Naive thymus-derived CD8-positive, alpha-beta T cell (primary cell): ENCODE measurements at places on chromosomes 4 and X.

DNA sequence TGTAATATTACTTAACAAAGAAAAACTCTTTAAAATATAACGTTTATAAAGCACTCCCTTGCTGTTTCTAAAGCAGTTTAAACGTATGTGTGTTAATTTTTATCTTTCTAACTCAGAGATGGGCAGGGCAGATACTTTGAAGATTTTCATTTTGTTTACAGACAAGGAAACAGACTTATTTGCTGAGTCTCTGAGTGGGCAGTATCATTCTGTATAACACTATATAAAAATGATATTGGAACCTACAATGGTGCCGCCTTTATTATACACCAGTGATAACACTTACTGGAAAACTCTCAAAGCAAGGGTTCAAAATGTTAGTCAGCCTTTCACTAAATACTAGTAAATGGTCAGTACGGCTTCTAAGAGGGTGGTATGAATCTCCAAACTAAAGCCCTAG lies 193.4 kb downstream of the NR3C2 start:
- peaks cover 7% of the 10 kb centered on the region for H3K36me3 ChIP-seq
- H3K4me1 ChIP-seq = peaks cover 56% of the 10 kb centered on the region
- H3K27ac ChIP-seq = no peak overlapping the region
- no peak for DNase-seq

- peaks cover 2% of the 10 kb centered on the region for H3K27me3 ChIP-seq
- DNase-seq = no peak
- no peaks in the 10 kb centered on the region for H3K4me1 ChIP-seq
- no peak overlapping the region for H3K27ac ChIP-seq
- no peak overlapping the region for H3K4me3 ChIP-seq
- no peaks in the 10 kb centered on the region for H3K36me3 ChIP-seq
Observed at GRCh38 chr4:140937866-140938265, 181.7 kb upstream of the TBC1D9 start.

GRCh38 chr4:8915201-8916200 lies 43.9 kb upstream of the HMX1 start:
- H3K27me3 ChIP-seq = peaks cover 3% of the 10 kb centered on the region
- no peak overlapping the region for H3K27ac ChIP-seq
- H3K36me3 ChIP-seq = no peaks in the 10 kb centered on the region
- no peaks in the 10 kb centered on the region for H3K4me1 ChIP-seq
- no peak for DNase-seq

- no peak for DNase-seq
- peaks cover 4% of the 10 kb centered on the region for H3K4me1 ChIP-seq
- no peaks in the 10 kb centered on the region for H3K27me3 ChIP-seq
- H3K27ac ChIP-seq = no peak overlapping the region
- no peak overlapping the region for H3K4me3 ChIP-seq
Observed at GRCh38 chrX:22015139-22015750, 16.9 kb upstream of the PHEX start.

- peaks cover 47% of the 10 kb centered on the region for H3K36me3 ChIP-seq
- H3K27ac ChIP-seq = no peak overlapping the region
- no peak overlapping the region for H3K4me3 ChIP-seq
- H3K4me1 ChIP-seq = no peaks in the 10 kb centered on the region
- no peaks in the 10 kb centered on the region for H3K27me3 ChIP-seq
Observed at GRCh38 chr4:39104255-39104654, 42.2 kb downstream of the KLHL5 start.

DNA sequence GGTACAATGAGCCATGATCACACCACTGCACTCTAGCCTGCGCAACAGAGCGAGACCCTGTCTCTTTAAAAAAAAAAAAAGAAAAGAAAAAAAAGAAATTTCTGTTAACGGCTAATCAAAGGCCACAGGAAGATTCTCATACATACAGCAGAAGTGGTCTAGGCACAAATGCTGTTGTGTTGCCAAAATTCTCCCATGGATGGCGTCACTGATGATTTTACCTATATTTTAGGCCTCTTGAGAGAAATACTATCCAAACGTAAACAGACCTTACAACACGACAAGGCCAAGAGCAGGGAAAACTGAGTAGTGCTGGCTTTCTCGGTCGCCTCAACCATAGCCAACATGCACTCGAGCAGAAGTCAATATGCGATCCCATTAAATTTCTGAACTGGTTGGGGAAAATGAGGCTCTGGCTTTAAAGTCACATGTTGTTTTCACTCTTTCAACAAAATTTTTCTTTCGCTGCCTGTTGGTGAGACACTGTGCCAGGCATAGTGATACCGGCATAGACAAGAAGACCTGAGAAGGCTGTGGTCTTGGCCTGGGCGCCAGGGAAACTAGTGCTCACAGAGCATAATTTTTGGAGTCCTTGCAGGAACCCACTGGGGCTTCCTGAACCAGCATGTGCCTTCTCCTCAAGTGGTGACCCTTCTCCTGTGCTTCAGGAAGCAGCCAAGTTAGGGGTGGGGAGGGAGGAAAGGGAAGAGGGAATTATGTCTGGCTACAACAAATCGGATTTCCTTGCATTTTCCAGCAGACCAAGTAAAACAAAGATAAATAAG lies 20.6 kb downstream of the SH3KBP1 start:
- no peaks in the 10 kb centered on the region for H3K36me3 ChIP-seq
- H3K4me1 ChIP-seq = peaks cover 19% of the 10 kb centered on the region
- H3K27ac ChIP-seq = no peak overlapping the region
- H3K27me3 ChIP-seq = no peaks in the 10 kb centered on the region

- H3K4me1 ChIP-seq = no peaks in the 10 kb centered on the region
- no peak overlapping the region for H3K4me3 ChIP-seq
- no peaks in the 10 kb centered on the region for H3K27me3 ChIP-seq
- peaks cover under 1% of the 10 kb centered on the region for H3K36me3 ChIP-seq
Observed at GRCh38 chrX:9180623-9181022, 146.7 kb upstream of the FAM9B start.

GRCh38 chr4:118270492-118270891 lies 82.3 kb downstream of the PRSS12 start:
- no peak for DNase-seq
- no peak overlapping the region for H3K27ac ChIP-seq
- no peaks in the 10 kb centered on the region for H3K36me3 ChIP-seq
- H3K27me3 ChIP-seq = no peaks in the 10 kb centered on the region

- no peaks in the 10 kb centered on the region for H3K4me1 ChIP-seq
- H3K4me3 ChIP-seq = no peak overlapping the region
- no peak overlapping the region for H3K27ac ChIP-seq
- DNase-seq = no peak
Observed at GRCh38 chr4:180953572-180953971, 1289.6 kb upstream of the TENM3 start.

DNA sequence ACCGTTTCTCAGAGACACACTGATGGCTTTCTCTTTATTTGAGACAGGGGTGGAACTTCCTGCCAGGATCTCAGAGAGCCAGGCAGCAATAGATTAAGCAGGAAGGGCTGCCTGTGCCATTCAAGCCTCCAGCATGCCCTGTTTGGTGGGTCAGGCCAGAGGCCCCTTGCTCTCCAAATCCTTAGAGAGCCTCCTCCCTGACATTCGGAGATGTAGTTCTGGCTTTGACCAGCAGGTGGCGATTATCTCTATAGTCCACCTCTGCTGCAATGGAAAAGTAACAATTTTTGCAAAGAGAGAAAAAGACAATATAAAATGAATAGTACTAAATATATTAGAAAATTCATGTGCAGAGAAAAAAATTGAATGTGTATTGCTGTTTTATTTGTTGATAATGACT lies 93.9 kb downstream of the NXF2B start:
- no peaks in the 10 kb centered on the region for H3K36me3 ChIP-seq
- H3K27ac ChIP-seq = no peak overlapping the region
- peak; percentile 43 for DNase-seq
- no peak overlapping the region for H3K4me3 ChIP-seq
- no peaks in the 10 kb centered on the region for H3K27me3 ChIP-seq
- H3K4me1 ChIP-seq = no peaks in the 10 kb centered on the region
